ENCODE measurements at places on chromosomes 4 and X.

DNA sequence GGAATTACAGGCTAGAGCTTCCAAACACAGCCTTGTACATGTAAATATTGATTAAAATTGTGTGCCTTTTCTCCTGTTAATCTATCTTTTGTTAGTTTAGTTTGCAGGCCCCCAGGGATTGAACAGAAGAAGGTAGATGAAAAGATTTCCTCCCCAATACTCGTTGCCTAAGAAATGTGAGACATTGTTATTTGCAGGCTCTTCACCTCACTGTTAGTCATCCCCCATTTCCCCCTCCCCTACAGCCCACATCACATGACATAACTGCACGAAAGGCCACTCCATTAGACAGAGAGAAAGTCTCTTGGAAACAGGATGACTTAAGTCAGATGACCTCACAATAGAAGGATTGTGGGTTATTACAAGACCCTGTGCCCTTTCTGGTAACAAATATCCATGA lies 13.3 kb upstream of the MID1 start:
- peak; percentile 70 for DNase-seq

DNA sequence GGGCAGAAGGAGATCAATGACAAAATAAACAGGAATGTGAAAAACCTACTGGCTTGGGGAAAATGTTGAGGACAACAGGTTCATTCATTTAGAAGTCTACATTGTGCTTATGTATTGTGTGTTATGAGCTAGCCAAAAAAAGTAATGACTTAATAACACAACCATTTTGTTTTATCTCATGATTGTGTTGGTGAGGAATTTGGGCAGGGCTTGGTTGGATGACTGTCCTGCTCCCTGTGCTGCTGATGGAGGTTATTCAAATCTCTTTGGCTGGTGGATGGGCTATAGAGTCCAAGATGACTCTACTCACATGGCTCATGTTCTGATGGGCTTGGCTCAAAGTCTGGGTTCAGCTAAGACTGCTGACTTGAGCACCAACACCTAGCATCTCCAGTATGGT lies 116.3 kb downstream of the HS3ST1 start:
- no peak for DNase-seq

GRCh38 chr4:186204103-186204559 lies 12.8 kb downstream of the CYP4V2 start:
- no peak for DNase-seq

- peak; percentile 58 for DNase-seq
Measured at GRCh38 chrX:151984328-151984727, 9.9 kb upstream of the GABRE start.

DNA sequence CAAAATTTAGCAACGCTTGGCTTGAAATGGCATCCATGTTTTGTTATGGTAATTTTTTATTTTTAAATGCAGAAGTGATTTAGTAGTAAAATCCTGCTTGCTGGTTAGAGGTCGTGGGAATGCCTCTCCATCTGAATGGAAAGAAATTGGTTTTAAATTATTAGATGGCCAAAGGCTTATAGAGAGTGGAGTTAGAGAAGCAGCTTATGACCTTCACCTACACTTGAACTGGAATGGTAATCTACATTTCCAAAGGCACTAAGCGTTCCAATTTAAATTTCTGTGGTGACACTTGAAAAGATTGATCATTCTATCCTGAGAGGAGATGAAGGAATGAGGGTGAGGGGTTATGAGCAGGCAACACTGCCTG lies 280.7 kb downstream of the RAPGEF2 start:
- no peak for DNase-seq

DNA sequence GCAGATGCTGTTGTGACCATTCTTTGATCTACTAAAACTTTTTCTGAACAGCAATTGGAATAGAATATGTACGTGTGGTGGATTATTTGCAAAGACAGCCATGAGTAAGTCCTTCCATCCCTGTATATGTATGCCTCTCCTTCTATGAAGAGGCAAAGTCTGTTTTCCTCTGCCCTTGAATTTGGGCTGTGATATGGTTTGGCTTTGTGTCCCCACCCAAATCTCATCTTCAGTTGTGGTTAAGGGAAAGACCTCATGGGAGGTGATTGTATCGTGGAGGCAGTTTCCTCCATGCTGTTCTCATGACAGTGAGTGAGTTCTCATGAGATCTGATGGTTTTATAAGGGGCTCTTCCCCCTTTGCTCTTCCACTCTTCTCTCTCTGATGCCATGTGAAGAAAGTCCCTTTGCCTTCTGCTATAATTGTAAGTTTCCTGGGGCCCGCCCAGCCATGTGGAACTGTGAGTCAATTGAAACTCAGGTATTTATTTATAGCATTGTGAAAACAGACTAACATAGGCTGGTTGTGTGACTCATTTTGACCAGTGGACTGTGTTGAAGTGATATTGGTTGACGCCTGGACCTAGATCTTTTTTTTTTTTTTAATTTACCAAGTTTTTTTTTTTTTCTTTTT lies 108.3 kb upstream of the CAMK2D start:
- no peak for DNase-seq

DNA sequence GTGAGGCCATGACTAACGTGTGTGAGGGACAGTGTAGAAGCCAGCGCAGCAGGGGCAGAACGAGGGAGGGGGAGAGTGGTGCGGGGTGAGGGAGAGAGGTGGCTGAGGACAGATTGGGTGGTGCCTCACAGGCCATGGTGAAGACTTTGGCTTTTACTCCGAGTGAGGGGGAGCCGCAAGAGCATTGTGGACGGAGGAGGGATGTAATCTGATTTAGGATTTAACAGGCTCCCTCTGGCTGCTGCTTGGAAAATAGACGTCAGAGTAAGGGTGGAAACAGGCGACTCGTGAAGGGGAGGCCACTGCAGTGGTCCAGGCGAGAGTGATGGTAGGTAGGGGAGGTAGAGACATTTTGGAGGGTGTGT lies 13.0 kb downstream of the PPP1R3F start:
- DNase-seq = no peak

DNA sequence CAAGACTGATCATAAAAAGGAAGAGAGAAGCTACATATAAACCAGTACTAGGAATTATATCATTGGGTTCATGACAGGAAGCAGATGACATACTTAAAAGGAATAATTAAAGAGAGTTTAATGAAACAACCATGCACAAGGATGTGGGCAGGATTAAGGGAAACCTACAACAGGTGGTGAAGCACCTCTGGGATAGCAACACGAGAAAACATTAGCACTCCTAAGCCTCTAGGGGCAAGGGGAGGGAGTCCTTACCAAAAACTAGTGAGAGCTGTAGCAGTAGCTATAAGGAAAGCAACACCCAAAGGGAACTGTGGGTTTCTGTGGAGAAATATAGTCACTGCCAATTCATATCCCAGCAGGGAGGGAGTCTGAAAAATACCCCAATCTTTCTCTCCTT lies 7.2 kb upstream of the THOC2 start:
- no peak for DNase-seq

DNA sequence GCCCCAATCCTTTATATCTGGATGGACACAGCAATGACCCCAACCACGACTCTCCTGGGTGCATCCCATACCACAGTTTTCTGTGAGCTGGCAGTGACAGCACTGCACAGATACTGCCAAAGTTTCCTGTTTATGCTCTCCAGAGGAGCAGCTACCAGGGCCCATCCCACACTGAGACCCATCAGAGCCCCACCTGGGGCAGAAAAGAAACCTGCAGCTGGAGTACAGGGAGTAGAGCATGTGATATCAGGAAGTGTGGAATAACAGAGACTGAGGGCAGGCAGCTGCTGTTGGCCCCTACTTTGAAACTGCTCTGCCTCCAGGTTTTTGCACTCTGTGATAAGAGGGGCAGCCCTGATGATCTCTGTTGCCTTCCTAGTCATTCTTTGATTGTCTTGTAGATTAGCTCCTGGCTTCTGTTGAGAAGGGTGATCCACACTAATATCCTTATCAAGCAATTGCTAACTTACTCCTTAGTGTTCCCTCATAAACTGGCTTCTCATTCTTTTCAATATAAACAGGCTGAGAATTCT lies 526.3 kb upstream of the TECRL start:
- no peak for DNase-seq

GRCh38 chr4:105386012-105386411 lies 87.8 kb downstream of the PPA2 start:
- no peak for DNase-seq

GRCh38 chr4:156945532-156945931 lies 26.1 kb downstream of the PDGFC start:
- no peak for DNase-seq

DNA sequence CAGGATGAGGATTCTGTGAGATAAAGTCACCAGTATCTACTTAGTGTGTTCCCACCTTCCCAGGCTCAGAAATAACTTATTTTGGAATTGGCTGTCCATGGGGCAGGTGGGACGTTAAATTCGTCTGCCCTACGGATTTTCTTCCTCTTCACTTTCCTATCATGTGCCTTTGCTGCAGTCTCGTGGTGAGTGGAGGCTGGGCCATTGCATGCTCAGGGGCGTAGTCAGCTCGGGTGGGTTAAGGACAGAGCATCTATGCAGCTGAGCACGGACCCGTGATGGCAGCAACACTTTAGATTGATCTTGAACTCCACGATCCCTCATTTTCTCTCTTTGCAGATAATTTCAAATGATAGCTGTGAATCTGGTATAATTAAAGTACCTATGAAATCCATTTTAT lies 51.5 kb downstream of the CLDN22 start:
- no peak for DNase-seq

- DNase-seq = no peak
Measured at GRCh38 chrX:153829799-153830639, at the start of gene PDZD4. TSS of gene PDZD4 (minus strand) at chrX:153830544. CDS start at chrX:153830298, 246 bp downstream.

GRCh38 chr4:13704035-13704434 lies 76.5 kb upstream of the BOD1L1 start:
- DNase-seq = no peak

DNA sequence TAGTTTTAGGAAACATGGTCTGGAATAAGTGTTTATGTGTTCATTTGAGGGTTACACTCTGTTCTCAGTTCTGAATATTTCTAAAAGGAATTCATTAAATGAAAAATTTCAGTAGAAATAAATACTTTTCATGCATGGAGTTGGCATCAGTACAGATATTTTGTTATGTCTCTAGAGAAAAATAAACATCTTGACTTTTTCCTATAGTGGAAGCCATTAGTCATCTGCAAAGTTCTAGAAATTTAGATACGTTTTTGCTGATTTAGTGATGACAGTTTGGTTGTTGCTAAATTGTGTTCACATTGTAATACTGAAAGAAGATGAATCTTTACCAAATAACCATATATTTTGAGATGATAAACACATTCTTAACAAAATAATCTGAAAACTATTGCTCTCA lies 268.2 kb upstream of the TEX13A start:
- no peak for DNase-seq

GRCh38 chr4:59094505-59094904 lies 1984.3 kb upstream of the IGFBP7 start:
- no peak for DNase-seq

DNA sequence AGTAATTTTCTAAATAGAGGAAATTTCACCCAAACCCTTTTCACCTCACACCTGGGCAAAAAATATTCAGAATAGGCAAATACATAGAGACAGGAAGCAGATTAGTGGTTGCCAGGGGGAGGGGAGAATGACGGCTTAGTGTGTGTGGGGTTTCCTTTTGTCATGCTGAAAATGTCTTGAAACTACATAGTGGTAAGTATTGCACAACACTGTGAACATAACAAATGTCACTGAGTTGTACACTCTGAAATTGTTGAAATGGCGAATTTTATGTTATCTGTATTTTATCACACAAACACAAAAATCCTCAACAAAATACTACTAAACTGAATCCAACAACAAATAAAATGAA lies 60.7 kb upstream of the PLAC1 start:
- no peak for DNase-seq

DNA sequence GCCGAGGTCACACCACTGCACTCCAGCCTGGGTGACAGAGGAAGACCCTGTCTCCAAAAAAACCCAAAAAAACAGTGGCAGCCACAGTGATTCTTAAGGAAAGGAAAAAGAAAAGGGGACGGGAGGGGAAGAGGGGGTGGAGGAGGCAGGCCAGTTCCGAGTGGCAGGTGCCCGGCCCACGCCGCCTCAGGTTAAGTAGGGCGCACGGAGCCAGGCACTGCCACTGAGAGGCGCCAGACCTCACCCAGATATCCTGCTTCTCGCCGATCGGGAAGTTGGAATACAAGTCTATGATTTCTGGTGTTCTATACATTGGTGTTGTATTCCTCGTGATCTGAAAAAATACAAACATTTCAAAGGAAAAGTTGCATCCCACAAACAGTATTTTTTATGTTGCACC lies 35.9 kb downstream of the GAK start:
- no peak for DNase-seq

- no peak for DNase-seq
Measured at GRCh38 chr4:30879855-30880598, 159.9 kb downstream of the PCDH7 start.

DNA sequence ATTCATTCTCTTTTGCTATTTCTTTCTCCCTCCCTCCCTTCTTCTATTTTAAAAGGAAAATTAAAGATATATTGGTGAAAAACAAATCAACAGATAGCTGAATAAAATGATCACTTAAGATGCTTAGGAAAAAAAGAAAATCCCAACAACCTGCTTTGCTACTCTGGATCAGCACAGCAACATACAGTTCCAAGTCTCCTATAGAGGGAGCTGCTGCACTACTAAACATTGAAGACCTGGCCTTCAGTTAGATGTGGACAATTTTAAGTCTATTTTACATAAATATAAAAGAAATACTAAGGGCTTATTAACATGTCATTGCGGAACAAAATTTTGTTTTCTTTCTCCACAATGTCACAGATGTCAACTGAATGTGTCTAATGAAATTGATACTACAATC lies 226.4 kb downstream of the MAGEB5 start:
- DNase-seq = no peak

- no peak for DNase-seq
Measured at GRCh38 chr4:171794528-171794927, 18.7 kb upstream of the GALNTL6 start.

- DNase-seq = no peak
Measured at GRCh38 chr4:174117445-174117844, 166.0 kb downstream of the FBXO8 start.

DNA sequence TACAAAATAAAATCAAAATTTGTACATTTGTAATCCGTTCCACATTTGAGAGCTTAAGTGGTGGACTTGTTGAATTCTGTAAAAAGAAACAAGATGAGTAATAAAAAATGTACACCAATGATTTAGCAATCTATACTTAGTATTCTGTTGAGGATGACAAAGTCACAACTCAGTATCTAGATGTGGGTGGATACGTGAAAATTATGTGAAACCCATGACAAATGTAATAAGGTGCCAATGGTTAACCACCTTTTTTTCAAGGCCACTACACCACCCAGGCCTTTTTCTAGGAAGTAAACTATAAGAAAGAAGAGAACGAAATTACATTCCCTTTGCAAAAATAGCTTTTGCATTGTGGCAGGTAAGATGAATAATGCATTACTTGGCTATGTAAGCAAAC lies 77.0 kb downstream of the ATP8A1 start:
- DNase-seq = no peak

- no peak for DNase-seq
Measured at GRCh38 chrX:26918631-26919030, 544.5 kb downstream of the PPP4R3C start.

GRCh38 chr4:134807231-134807745 lies 605.7 kb upstream of the PABPC4L start:
- no peak for DNase-seq
